ENCODE measurements at places on chromosomes 12 and 14.
A peak's percentile ranks its signal among the peaks of the same experiment; 100 is the strongest.

GRCh38 chr12:22821985-22822384, 197.0 kb downstream of the ETNK1 start:
- no peaks in the 10 kb centered on the region for H3K4me1 ChIP-seq
- H3K27me3 ChIP-seq, result no peaks in the 10 kb centered on the region

- peak overlapping the region; percentile 83 for H3K4me3 ChIP-seq
- peaks cover 65% of the 10 kb centered on the region for H3K4me1 ChIP-seq
- H3K27ac ChIP-seq, result peak overlapping the region; percentile 98
- H3K27me3 ChIP-seq, result no peaks in the 10 kb centered on the region
Measured at GRCh38 chr14:52950410-52950897, 396 bp downstream of the FERMT2 start.

GRCh38 chr12:42124764-42125387, 19.8 kb downstream of the GXYLT1 start:
- no peak overlapping the region for H3K4me3 ChIP-seq
- no peaks in the 10 kb centered on the region for H3K27me3 ChIP-seq
- H3K4me1 ChIP-seq, result peaks cover 7% of the 10 kb centered on the region
- ATAC-seq, result no peak
- H3K27ac ChIP-seq, result no peak overlapping the region
- H3K36me3 ChIP-seq, result no peaks in the 10 kb centered on the region

- no peaks in the 10 kb centered on the region for H3K27me3 ChIP-seq
- peaks cover 5% of the 10 kb centered on the region for H3K4me1 ChIP-seq
- ATAC-seq, result no peak
- H3K36me3 ChIP-seq, result peaks cover 10% of the 10 kb centered on the region
- H3K4me3 ChIP-seq, result no peak overlapping the region
Measured at GRCh38 chr14:44944107-44944506, 17.6 kb downstream of the KLHL28 start.

DNA sequence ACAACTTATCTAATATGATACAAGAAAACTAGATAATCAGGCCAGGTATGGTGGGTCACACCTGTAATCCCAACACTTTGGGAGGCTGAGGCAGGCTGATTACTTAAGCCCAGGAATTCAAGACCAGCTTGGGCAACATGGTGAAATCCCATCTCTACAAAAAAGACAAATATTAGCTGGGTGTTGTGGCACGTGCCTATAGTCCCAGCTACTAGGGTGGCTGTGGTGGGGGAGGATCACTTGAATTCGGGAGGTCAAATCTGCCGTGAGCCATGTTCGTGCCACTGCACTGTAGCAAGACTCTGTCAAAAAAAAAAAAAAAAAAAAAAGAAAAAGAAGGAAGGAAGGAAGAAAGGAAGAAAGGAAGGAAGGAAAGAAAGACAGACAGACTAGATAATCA, 27.0 kb downstream of the ZCRB1 start:
- H3K36me3 ChIP-seq, result no peaks in the 10 kb centered on the region
- no peak overlapping the region for H3K27ac ChIP-seq
- no peaks in the 10 kb centered on the region for H3K27me3 ChIP-seq
- H3K4me1 ChIP-seq, result no peaks in the 10 kb centered on the region
- H3K4me3 ChIP-seq, result no peak overlapping the region
- ATAC-seq, result no peak

DNA sequence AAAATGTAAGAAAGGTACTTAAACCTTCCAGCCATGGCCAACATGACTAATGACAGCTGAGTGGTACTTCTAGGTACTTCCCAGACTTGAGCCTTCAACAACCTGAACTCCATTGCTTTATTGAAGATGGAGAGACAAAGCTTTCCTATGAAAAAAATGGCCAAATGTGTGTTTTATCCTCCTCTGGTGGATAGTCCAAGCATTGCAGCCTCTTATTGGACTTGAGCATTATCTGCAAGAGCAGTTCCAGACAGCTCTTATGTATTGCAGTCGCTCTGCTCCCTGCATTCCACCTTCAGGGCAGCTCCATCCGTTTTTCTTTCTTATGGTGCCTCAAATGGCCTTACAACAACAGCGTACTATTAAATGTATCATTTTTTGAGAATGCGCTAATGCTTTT, 588.2 kb downstream of the NRXN3 start:
- H3K4me1 ChIP-seq, result no peaks in the 10 kb centered on the region
- H3K4me3 ChIP-seq, result no peak overlapping the region
- H3K27ac ChIP-seq, result no peak overlapping the region
- H3K36me3 ChIP-seq, result no peaks in the 10 kb centered on the region
- no peaks in the 10 kb centered on the region for H3K27me3 ChIP-seq
- ATAC-seq, result no peak

DNA sequence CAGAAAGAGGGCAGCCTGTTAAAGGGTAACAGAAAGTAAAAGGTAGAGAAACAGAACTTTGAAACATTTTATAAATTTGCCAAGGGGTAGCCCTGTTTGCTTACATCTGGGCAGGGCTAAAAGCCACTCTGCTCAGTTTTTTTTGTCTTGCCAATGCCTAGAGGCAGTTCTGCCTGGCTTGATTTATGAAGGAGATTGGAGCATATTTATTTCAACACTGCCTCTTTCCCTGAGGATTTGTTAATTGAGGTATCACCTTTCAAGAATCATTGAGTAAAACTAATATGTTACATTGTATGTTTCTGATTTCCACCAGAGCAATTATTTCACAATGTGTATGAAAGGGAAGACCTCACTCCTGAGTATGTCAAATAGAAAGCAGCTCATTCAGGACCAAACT, 160.8 kb downstream of the GXYLT1 start:
- H3K4me3 ChIP-seq, result no peak overlapping the region
- H3K27ac ChIP-seq, result no peak overlapping the region
- H3K36me3 ChIP-seq, result no peaks in the 10 kb centered on the region
- no peak for ATAC-seq
- no peaks in the 10 kb centered on the region for H3K4me1 ChIP-seq

- ATAC-seq, result no peak
- no peak overlapping the region for H3K4me3 ChIP-seq
- no peaks in the 10 kb centered on the region for H3K36me3 ChIP-seq
- no peaks in the 10 kb centered on the region for H3K27me3 ChIP-seq
- H3K27ac ChIP-seq, result no peak overlapping the region
Measured at GRCh38 chr12:93323625-93324329, 53.9 kb upstream of the NUDT4 start.

DNA sequence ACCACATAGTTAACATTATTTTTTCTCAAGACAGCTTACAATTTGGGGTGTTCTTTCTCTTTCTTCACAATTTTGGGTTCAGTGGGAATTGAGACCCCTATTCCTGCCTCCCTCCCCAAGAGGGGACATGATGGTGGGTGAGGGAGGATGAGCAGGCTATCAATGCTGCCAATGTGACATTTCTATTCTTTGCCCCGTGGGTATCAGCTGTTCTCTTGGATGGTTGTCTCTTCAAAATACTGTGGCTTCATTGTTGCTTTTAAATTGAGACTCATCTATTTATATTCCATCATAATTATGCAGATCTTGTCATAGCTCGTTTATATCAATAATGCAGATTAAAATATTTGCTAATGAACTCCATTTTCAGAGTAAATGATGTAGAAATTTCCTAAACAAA, 56.5 kb upstream of the ANO4 start:
- H3K27ac ChIP-seq, result no peak overlapping the region
- no peaks in the 10 kb centered on the region for H3K4me1 ChIP-seq
- H3K4me3 ChIP-seq, result no peak overlapping the region
- ATAC-seq, result no peak
- H3K27me3 ChIP-seq, result peaks cover 8% of the 10 kb centered on the region
- H3K36me3 ChIP-seq, result no peaks in the 10 kb centered on the region

DNA sequence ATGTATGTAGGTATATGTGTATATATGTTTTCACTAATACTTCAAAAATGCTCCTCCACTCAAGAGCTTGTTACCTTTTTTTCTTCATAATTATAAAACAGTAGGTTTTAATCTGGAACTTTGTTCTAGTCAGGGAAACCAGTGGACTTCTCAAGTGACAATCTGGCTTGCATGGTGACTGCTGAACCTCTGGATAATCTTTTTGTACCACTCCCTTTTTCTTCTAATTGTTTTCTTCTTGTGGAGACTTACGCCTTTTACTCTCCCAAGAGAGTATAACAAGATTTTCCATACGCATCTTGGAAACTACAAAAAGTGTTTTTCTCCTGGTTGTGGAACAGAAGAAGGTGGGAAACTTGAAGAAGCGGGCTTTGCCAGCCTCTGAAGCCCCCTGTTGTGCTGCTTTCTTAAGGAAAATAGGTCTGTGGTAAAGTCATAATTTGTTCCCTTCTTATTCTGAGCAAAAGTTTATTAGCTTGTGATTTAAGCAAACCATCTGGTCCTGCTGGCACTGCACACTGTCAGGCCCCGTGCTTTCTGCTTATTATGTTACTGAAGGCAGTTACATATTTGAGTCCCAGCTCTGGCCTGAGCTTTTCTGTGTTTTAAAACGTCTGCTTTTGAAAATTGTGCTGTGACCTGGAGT, 291.8 kb downstream of the ERC1 start:
- no peak overlapping the region for H3K4me3 ChIP-seq
- H3K27ac ChIP-seq, result no peak overlapping the region
- H3K27me3 ChIP-seq, result no peaks in the 10 kb centered on the region
- peak; percentile 48 for ATAC-seq

- no peak for ATAC-seq
- H3K36me3 ChIP-seq, result no peaks in the 10 kb centered on the region
- H3K4me1 ChIP-seq, result no peaks in the 10 kb centered on the region
- no peak overlapping the region for H3K4me3 ChIP-seq
Measured at GRCh38 chr12:114835031-114835430, 151.1 kb upstream of the TBX3 start.

GRCh38 chr12:20657496-20657895, 37.6 kb upstream of the SLCO1C1 start:
- no peaks in the 10 kb centered on the region for H3K27me3 ChIP-seq
- H3K4me1 ChIP-seq, result no peaks in the 10 kb centered on the region

GRCh38 chr12:124847113-124848074, 16.3 kb downstream of the SCARB1 start:
- H3K4me1 ChIP-seq, result peaks cover 7% of the 10 kb centered on the region
- peak overlapping the region; percentile 50 for H3K27ac ChIP-seq
- no peak for ATAC-seq

- no peaks in the 10 kb centered on the region for H3K36me3 ChIP-seq
- ATAC-seq, result no peak
- H3K4me3 ChIP-seq, result no peak overlapping the region
- no peaks in the 10 kb centered on the region for H3K27me3 ChIP-seq
- H3K27ac ChIP-seq, result no peak overlapping the region
- H3K4me1 ChIP-seq, result peaks cover 9% of the 10 kb centered on the region
Measured at GRCh38 chr14:96130854-96131253, 73.8 kb upstream of the BDKRB2 start.

GRCh38 chr14:99604766-99605298, 825 bp upstream of the CCDC85C start:
- no peaks in the 10 kb centered on the region for H3K27me3 ChIP-seq
- H3K36me3 ChIP-seq, result no peaks in the 10 kb centered on the region
- peak overlapping the region; percentile 86 for H3K27ac ChIP-seq

- H3K36me3 ChIP-seq, result no peaks in the 10 kb centered on the region
- H3K4me1 ChIP-seq, result peaks cover 28% of the 10 kb centered on the region
- ATAC-seq, result peak; percentile 34
- no peaks in the 10 kb centered on the region for H3K27me3 ChIP-seq
- peak overlapping the region; percentile 60 for H3K4me3 ChIP-seq
- peak overlapping the region; percentile 92 for H3K27ac ChIP-seq
Measured at GRCh38 chr12:52037248-52037861, 13.9 kb upstream of the NR4A1 start.

- H3K27me3 ChIP-seq, result peaks cover 6% of the 10 kb centered on the region
- H3K4me1 ChIP-seq, result no peaks in the 10 kb centered on the region
- H3K36me3 ChIP-seq, result no peaks in the 10 kb centered on the region
- H3K4me3 ChIP-seq, result no peak overlapping the region
- ATAC-seq, result no peak
Measured at GRCh38 chr12:75437564-75437963, 43.0 kb upstream of the GLIPR1 start.

DNA sequence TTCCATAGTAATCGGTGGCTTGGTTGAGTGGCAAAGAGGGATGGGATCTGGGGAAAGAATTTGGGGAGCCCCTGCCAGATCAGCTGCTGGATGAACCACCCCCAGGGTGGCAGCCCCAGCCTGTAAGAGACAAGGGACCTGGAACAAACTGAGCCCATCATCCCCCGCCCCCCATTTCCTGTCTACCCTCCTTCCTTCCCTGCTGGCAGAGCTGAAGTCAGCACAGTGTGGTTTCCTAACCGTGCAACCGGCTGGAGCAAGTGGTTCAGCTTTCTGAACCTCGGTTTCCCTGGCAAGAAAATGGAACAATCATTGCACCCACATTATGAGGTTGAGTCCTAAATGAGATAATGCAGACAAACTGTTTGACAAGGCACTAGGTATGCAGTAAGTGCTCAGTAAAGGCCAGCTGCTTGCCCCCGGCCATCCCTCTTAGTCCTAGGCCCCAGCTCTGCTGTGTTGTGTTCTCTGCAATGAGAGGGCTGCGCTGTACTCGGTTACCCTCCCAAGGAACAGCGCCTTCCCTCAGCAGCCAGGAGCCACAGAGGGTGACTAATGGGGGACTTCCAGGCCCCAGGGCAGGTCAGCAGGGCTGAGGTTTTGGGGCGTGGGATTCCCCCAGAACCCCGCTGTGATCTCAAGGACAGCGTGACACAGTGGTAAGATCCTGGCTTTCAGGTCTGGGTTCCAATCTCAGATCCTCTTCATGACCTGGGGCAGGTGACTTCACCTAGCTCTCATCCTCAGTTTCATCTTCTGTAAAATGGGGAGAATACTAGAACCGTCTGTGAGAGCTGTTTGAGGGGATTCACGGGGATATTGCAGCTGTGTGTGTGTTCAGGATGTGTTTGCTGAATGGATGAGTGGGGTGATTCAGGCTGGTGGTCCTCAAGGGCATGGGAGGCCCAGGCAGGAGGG, 16.5 kb downstream of the SELPLG start:
- H3K27me3 ChIP-seq, result no peaks in the 10 kb centered on the region
- no peak overlapping the region for H3K27ac ChIP-seq

- H3K27ac ChIP-seq, result no peak overlapping the region
- no peaks in the 10 kb centered on the region for H3K4me1 ChIP-seq
- H3K36me3 ChIP-seq, result no peaks in the 10 kb centered on the region
Measured at GRCh38 chr14:88010331-88010730, 5.4 kb downstream of the GPR65 start.

GRCh38 chr12:121804417-121805111, 755 bp downstream of the SETD1B start:
- peak overlapping the region; percentile 85 for H3K4me3 ChIP-seq
- no peaks in the 10 kb centered on the region for H3K27me3 ChIP-seq
- peak overlapping the region; percentile 100 for H3K27ac ChIP-seq
- H3K4me1 ChIP-seq, result peaks cover 54% of the 10 kb centered on the region
- ATAC-seq, result no peak

DNA sequence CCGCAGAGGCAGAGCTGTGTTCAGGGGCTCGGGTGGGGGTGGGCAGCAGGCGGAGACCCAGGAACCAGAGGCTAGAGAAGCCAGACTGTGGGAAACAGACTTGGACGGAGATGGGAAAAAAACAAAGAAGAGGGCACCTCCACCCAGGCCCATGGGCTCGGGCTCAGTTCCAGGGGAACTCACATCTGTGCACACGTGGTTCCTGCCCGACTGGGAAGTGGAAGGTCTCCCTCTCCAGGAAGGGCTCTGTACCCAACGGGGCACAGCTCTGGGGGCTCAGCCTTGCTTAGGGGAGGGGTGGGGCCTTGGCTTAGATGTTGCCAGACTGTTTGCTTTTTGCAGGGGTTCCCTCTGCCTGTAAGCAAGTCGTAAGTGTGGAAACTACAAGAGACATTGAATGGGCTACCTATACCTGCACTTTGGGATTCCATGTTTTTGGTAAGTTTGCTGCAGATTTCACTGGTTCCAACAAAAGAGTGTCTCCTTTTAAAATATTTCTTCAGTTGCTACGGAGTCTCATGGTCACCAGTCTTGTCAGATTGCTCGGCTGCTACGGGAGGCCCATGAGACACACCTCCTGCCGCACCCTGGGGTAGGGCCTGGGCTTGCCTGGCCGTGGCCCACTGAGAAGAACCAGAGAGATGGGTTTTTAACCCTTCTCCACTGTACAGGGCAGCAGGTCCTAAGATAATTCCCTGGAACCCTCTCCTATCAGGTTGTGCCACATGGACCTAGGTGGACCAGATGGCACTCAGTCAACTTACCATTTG, 127.6 kb upstream of the EVL start:
- H3K36me3 ChIP-seq, result peaks cover 92% of the 10 kb centered on the region
- ATAC-seq, result no peak
- no peak overlapping the region for H3K4me3 ChIP-seq
- no peaks in the 10 kb centered on the region for H3K4me1 ChIP-seq

Measured in gastroesophageal sphincter (tissue), 4 donors.